ENCODE measurements at places on chromosomes 4 and X. TPM values are rescaled to one million over a fixed set of nuclear protein-coding genes. Genes with fewer than 3 reads are reported as not detected.

The LGI2 gene
- 1.7 TPM for total RNA-seq

The PSAPL1 gene
- not detected for total RNA-seq

The SLC9B1 gene
- total RNA-seq = 2.5 TPM

The SPANXA1 gene
- not detected for total RNA-seq

The ACE2 gene
- total RNA-seq = 6.7 TPM

The LDB2 gene
- total RNA-seq = 19.0 TPM

The SRPX2 gene
- total RNA-seq = 89.7 TPM

The MYOZ2 gene
- total RNA-seq = not detected

The DMRTC1 gene
- total RNA-seq = not detected

The TMEM31 gene
- total RNA-seq = not detected

The NPY1R gene
- total RNA-seq = 88.7 TPM

The MAGEC1 gene
- not detected for total RNA-seq

The GYPE gene
- total RNA-seq = 0.98 TPM

The HADH gene
- 186 TPM for total RNA-seq

The NEIL3 gene
- 1.7 TPM for total RNA-seq

The SPRY1 gene
- 157 TPM for total RNA-seq

The TSPAN7 gene
- 38.5 TPM for total RNA-seq

The ASIC5 gene
- not detected for total RNA-seq

The SSX4 gene
- not detected for total RNA-seq

The CFAP99 gene
- not detected for total RNA-seq

The TEX11 gene
- total RNA-seq = not detected

The AR gene
- 41.8 TPM for total RNA-seq

The CD99 gene
- 378 TPM for total RNA-seq

The NAAA gene
- 78.2 TPM for total RNA-seq

The NXT2 gene
- total RNA-seq = 11.2 TPM

The GSX2 gene
- total RNA-seq = not detected

The RHOXF2 gene
- total RNA-seq = not detected

The MAGEA8 gene
- total RNA-seq = not detected

The GABRG1 gene
- total RNA-seq = not detected

The EDA2R gene
- total RNA-seq = 1.1 TPM

The ENPP6 gene
- total RNA-seq = not detected

The CC2D2A gene
- total RNA-seq = 13.7 TPM

The CRMP1 gene
- not detected for total RNA-seq

The HMX1 gene
- not detected for total RNA-seq

The ZDHHC15 gene
- total RNA-seq = 1.4 TPM

The TCEAL6 gene
- not detected for total RNA-seq

The C4orf51 gene
- total RNA-seq = not detected

The REPS2 gene
- 6.3 TPM for total RNA-seq

The KIAA1210 gene
- not detected for total RNA-seq

The TEC gene
- 6.2 TPM for total RNA-seq

The HERC3 gene
- total RNA-seq = 42.7 TPM

The FBXO8 gene
- total RNA-seq = 47.6 TPM

The RNF212 gene
- 3.7 TPM for total RNA-seq

Data from subcutaneous adipose tissue (tissue), 4 donors.